ENCODE measurements at places on chromosomes 6 and 20.

DNA sequence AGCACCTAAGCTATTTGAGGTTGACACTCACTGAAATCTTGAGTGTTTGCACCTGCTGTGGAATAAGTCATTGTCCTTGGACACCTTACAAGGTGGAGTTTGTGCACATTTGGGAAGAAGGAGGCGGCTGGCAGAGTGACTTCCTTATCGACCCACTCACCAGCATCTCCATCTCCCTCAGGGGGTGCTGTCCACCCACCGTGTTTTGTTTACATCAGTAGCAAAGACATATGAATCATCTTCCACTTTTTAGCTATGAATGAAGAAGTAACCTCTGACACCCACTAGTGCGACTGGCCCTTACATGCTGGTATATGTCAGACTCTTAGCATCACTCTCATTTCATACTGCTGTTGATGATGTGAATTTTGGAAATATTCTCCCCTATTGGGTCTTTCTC is 119.5 kb upstream of the SGK1 start:
- no peak for DNase-seq

DNA sequence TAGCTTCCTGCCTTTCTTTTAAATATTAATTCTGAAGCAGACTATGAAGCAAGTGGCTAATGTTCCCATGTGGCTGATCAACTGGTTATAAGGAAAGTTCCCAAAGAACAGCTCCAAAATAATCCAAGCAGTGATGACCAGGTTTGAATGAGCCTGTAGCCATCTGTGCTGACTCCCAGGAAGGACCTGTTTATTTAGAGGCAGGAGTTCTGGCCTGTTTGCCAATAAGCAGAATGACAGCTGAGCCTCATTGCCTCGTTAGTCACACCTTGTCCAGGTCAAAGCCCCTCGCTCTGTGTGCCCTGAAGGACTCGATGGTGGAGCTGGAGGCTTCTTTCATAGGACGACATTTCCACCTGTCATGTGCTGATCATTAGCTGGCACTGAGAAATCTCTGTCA is 97.4 kb downstream of the TMEM170B start:
- no peak for DNase-seq

GRCh38 chr6:30685157-30686008 is 1.1 kb downstream of the PPP1R18 start:
- peak; percentile 33 for DNase-seq

DNA sequence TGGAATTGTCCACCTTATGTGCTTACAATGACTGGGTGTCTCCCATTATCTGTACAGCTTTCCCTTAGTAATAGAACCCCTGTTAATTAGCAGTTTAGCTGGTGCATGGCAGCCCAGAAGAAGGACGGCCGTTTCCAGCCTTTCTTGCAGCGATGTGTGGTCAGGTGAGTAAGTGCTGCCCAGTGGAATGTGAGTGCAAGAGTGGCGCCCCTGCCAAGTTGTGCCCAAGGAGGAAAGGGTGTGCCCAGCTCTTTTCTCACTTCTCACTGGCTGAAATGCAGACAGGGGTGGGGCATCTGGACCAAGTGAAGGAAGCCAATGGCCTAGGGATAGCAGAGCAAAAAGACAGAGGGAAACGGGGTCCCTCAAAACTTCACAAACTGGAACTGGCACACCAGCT is 296.8 kb downstream of the PREX1 start:
- DNase-seq: peak; percentile 50

GRCh38 chr6:47690791-47691190 is 7.6 kb upstream of the ADGRF4 start:
- no peak for DNase-seq

DNA sequence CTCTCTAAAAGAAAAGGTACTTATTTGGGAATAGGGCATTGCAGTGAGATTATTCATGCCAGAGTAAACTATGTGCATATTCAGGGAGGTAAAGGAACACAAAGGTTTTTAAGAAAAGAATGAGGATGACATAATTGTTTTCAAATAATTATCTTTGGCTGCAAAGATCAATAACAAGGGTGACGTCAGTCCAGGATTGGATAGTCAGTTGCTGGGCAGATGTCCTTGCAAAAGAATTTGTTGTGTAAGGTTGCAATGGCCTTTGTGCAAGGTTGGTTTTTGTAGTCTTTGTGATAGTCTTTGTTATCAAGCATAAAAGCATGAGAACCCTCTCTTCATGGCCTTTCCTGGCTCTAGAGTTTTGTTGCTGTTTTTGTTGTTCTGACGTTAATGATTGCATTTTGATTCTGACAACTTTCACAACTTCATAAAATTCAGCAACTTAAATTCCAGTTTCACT is 17.7 kb downstream of the LOC128125822 start:
- DNase-seq: no peak

GRCh38 chr20:8385247-8385646 is 253.2 kb downstream of the PLCB1 start:
- DNase-seq: peak; percentile 28

DNA sequence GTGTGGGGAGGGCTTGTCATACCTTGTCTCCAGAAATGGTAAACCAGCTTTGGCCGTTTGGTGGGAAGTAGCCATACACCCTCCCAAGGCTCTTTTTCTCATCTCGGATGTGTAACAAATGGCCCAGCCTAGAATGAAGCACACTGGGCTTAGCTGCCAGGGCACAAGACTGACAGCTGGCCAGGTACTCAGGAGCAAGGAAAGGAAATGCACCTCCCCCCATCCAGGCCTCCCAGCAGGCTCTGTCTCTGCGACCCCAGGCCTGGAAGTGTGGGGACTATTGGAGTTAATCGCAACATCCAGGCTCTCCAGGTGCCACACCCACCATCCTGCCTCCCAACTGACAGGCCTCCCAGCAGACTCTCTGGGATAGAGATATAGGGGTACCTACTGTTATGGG is 43.0 kb downstream of the MRS2 start:
- no peak for DNase-seq

DNA sequence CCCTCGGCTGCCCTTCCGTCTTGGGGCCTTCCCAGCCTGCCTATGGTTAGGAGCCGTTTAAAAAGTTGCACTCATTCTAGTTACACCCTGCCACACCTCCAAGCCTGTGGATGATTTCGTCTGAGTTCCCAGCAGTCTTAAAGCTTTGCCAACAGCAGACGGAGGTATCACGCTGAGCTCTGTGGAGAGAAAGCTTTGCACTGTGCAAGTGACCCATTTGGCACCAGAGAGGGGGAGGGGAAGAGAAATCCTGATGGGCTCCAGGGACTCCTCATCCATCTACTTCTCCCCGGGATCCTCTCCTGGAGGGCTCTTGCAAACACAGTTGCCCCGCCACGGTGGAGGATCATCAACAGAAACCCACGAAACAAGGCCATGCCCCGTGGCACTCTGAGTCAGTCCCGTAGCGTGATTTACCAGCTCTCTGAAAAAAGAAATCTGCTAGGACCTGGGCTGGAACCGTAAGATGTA is 98.8 kb upstream of the CITED2 start:
- peak; percentile 53 for DNase-seq

DNA sequence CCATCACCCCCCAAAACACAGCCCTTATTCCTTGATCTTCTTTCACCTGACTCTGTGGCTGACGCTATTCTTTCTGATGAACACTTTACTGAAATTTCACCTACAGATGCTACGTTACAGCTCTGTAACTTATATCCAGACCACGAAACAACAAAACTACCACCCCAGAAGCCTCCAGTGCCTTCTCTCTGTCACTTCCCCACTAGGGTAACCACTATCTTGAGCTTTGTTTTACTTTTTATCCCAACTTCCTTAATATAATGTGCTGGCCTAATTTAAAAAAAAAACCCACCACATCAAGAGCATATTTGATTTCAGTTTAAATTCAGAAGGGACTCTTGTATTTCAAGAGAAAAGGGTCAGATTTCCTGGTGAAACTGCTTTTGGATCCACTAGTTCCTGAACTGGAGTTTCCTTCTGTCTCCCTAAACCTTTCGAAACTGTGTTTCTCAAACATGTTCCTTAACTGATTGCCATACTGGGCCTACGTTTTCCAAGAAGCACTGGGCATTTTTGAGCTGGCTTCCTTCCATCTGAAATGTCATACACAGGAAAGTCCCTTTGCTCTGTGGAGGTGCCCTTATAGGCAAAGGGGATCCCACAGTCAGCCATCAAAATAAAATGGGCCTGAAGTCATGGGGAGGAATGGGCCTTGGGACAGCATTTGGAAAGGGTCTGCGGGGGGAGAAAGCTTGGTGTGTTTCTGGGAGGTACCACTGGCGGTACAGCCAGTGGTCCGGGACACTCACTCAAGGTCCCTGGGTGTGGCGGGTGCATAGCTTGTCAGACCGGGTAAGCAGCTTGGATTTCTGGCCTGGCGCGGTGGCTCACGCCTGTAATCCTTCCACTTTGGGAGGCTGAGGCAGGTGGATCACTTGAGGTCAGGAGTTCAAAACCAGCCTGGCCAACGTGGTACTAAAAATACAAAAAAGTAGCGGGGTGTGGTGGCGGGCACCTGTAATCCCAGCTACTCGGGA is 25.8 kb upstream of the RTF2 start:
- DNase-seq: no peak

GRCh38 chr6:170205126-170205525 is 85.8 kb downstream of the DLL1 start:
- DNase-seq: no peak

- no peak for DNase-seq
These were observed 52.6 kb upstream of the C20orf144 start for GRCh38 chr20:33609504-33609903.

GRCh38 chr6:149037051-149037671 is 280.4 kb upstream of the TAB2 start:
- DNase-seq: peak; percentile 35

- DNase-seq: peak; percentile 21
These were observed 1086.2 kb downstream of the KIF16B start for GRCh38 chr20:15487030-15487429.

DNA sequence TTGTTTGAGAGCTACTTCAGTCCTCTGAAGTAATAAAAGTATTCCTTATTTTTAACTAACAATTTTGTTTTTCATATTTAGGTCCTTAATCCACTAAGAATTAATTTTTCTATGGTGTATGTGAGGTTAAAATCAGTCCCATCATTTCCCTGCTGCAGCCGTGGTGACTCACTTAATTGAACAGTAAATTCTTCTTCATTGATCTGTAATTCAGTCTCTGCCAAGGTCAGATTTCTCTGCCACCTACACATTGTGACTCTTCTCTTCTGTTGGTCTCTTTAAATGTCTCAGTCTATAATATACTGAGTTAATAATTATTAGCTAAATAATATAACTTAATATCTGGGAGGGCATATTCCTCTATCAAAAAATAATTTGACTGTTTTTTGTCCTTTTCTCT is 262.3 kb downstream of the UTRN start:
- DNase-seq: no peak

GRCh38 chr6:142679907-142680700 is 264.9 kb downstream of the HIVEP2 start:
- peak; percentile 79 for DNase-seq

DNA sequence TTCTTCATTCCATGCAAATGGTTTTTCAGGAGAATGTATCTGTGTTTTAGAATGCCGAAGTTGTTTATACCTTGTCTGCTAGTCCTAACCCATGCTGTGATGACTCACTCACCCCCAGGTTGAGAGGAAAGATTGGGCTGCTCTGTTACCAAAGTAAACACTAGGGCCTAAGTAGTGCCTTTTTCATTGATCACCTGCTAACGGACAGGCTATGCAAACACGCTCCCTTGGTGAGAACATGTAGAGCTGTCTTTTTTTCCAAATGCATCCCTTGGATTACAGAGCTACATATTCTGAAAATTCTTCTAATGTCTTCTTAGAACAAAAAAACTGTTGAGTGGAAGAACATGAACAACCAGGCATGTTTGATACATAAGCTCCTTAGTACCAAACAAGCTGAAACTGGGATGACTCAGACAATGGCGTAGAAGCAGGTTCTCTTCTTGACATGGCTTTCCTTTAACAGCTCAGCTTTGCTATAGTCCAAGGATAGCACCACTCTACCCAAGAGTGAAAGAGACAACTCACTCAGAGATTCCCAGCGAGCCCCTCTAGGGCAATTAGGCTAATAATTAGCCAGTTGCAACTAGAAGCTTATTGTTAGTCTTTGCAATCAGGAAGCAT is 20.5 kb downstream of the PERP start:
- peak; percentile 65 for DNase-seq
